ENCODE measurements at places on chromosomes 6 and 20.

GRCh38 chr20:17622086-17622850 is 52.4 kb downstream of the DSTN start:
- no peak for DNase-seq

- no peak for DNase-seq
These were observed 4.0 kb downstream of the C20orf96 start for GRCh38 chr20:286508-286907.

GRCh38 chr6:111620169-111620568 is 14.5 kb upstream of the TRAF3IP2 start:
- DNase-seq = no peak

DNA sequence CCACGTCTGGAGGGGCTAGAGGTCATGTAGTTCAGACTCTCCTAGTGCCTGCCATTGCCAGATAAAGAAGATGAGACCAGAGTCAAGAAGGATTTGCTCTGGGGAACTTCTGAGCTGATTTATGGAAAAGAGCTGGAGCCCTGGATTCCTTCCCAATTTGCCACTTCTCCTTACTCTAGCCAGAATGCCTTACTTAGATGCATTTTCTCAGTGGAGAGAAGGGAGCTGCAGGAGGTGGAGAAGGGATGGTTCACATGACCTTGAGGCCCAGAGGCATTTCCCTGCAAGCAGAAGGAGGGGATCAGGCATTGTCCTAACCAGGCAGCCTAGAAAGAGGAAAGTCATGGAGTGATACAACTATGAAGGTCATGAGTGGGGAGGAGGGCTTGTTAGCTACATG is 122.2 kb downstream of the UNC5CL start:
- DNase-seq = no peak

GRCh38 chr6:63816982-63817436 is 181.4 kb downstream of the PHF3 start:
- DNase-seq = no peak

DNA sequence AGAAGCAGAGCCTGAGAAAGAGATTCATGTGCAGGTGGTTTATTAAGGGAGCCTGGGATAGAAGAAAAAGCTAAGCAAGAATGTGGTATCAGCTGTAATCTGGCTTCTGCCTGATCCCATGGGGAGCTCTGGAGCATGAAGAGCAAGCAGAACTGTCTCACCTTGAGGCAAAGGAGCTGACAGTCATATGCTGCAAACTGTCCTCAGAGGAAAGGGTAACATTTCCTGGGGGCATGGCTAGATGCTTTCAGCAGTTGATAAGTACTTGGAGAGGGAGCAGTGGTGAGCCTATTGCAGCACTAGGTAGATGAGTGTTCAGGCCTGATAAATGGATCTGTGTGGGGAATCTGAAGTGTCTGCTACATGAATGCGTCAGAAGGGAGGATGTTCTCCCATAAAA is 621.5 kb upstream of the BTBD3 start:
- no peak for DNase-seq

DNA sequence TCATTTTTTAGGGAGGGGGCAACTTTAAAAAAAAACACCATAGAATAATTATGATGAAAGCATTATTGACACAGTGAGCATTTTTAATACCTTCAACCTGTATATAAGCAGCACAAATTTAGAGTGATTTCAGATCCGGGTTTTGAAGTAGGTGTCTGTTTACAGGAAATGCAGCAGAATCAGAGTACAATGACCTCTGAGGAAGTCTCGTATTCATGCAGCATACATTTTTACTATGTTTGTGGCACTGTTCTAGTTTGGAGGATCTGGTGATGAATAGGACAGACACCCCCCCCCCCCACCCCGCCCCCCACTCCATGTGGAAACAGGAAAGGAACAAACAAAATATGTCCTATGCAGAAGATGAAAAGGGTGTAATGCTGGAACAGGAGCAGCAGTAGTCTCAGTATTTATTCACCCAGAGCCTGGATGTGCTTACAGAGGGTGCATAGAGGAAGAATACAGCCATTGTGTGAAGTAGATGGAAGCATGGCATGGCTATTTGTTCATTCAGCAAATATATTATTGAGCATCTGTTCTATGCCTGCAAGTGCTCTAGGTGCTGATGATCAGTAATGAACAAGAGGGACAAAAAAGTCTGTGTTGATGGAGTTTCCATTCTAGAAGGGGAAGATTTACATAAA is 19.7 kb downstream of the VAPB start:
- no peak for DNase-seq

GRCh38 chr20:63044605-63045004 is 37.8 kb upstream of the BHLHE23 start:
- no peak for DNase-seq

DNA sequence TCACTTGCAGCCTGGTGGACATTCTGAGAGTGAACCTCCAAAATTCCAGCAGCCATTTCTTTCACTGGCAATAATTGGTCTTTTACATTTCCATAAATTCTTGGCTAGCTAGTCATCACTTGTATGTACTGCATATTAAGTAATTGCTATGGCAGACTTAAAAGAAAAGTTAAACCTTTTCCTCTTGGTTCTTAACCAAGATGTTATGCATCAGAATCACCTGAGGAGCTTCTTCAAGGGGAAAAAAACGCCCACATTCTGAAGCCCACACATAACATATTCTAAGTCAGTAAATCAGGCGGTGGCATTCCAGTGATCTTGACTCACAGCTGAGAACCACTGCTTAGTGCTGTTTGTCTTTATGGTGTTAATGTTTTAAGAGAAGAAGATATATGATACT is 37.0 kb downstream of the CDC40 start:
- DNase-seq = no peak

DNA sequence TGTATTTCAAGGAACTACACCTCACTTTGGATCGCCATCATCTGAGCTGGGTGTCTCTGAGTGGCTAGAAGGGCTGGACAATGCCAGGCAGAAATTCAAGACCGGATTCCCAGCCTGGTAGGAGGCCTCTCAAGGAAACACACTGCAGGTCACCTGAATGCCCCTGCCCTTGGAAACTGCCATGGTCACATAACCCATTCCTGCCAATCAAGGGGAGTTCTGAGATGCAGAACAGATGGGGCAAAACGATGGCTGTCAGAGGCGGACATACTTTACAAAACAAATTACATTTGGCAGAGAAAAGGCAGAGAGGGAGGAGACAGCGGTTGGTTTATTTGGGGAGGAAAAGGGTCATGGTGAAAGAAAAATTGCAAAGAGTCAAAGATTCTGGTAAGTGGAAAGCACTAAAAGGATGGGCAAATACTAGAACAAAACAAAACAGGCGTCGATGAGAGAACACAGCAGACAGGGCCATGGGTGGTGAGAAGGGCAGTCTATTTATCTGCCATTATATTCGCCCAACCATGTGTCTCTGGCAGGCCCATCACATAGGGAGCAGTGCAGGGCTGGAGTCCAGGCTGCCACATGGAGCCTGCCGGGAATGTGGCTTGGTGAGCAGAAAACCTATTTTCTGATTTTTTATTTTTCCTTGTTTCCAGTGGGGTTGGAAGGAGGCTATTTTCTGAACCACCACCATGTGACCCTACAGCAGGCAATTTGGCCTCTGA is 13.5 kb downstream of the BEND3 start:
- DNase-seq = peak; percentile 68

DNA sequence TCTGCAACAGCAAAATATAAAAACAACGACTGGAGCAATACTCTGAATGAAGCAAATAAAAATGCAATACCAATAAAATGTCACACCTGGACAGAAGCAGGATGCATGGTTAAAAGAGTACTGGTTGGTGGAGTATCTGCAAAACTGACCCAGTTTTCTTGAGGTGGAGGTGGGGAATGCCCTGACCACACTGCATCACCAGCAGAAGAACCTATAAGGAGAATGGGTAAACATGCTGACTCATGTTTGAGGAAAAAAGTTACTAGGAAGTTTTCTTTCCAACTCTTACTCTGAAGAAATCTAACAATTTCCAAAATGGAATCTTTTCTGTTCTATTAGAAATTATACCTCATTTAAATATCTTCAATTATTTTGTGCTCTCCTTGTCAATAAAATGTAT is 43.6 kb downstream of the REPS1 start:
- no peak for DNase-seq

- no peak for DNase-seq
These were observed 92.6 kb downstream of the GRIK2 start for GRCh38 chr6:101486124-101486523.

All from NCI-H1092 treated with DMSO at 0.1 percent for 48 hours (cell line).